Activated CD4-positive, CD25-positive, alpha-beta regulatory T cell treated with anti-CD3 and anti-CD28 coated beads, Interleukin-2, amount 50 U/mL, for 16 hours (primary cell): ENCODE measurements at places on chromosomes 2 and 18.

DNA sequence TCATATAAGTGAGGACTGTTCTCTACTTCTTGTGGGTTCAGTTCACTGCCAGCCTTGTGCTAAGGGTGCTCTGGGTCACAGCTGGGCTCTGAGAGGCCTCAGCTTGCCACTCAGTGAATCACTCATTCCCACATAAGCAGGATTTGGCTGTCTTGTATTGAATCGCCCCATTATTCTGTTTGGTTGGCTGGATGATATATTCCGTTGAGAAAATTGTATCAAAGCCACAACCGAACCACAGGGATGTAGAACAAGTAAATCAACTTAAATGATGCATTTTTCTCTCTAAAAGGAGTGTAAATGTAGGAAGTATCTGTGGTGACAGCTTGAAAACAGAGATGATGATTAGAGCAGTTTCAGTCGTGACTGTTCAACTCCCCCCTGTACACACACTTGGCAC lies 39.6 kb downstream of the TTC39C start:
- no peak for DNase-seq

- no peak for DNase-seq
Observed at GRCh38 chr2:151408788-151409600, 708 bp upstream of the RIF1 start.

GRCh38 chr18:43589611-43590151 lies 312.4 kb upstream of the SYT4 start:
- no peak for DNase-seq

DNA sequence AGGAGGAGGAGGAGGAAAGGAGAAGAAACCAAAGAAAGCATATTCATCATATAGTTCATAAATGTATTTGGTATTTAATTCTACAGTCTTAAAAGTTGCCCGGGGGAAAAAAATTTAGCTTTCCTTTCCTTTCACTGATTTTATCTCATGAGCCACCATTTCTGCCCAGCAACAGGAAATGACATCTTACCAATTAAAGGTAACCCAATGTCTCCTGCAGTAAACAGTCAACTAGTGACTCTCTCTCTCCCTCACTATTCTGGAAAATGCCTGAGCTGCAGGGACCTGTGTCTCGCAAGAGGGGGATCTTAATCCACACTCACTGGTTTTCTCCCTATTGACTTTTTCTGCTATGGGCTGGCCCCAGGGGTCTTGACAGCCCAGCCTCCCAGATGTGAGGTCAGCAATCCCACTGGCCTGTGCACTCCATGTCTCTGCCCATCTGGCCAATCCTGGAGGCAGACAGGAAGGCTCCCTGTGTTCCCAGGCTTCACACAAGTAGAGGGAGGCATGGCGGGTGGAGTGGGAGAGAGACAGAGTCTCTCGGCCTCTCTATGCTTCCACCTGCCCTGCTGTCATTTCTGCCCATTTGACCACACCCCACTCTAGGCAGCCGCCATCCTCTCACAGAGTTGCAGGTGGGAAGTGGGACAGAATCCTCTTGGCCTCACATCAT lies 85.4 kb upstream of the CABLES1 start:
- no peak for DNase-seq

GRCh38 chr2:47312491-47312850 lies 90.5 kb upstream of the MSH2 start:
- DNase-seq, result no peak

DNA sequence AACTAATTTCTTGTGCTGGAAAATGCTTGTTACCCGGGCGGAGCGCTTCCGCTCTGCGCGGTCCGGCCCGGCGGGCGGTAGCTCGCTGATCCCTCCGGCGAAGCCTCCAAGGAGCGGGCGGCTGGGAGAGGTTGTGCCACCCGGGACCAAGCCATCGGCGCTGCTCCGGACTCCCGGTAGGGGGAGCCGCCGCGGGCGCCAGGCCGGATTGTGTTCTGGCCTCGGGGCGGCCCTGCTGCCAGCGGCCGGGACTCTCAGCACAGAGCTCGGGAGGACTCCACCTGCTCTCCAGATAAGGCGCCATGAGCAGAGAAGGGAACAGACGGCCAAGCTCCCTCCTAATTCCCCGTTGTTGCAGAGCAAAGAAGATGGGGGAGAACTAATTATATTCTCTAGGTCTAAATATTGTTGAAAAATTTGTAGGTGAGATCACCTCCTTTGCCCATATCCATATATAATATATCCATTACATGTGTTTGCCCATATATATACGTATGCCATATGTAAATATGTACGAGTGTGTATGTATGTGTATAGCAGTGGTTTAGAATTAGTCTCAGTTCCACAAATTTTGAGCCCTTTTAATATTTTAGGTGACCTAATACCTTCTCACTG lies 13.8 kb upstream of the SATB2 start:
- DNase-seq, result no peak

- no peak for DNase-seq
Observed at GRCh38 chr2:229160984-229161383, 110.1 kb downstream of the PID1 start.

DNA sequence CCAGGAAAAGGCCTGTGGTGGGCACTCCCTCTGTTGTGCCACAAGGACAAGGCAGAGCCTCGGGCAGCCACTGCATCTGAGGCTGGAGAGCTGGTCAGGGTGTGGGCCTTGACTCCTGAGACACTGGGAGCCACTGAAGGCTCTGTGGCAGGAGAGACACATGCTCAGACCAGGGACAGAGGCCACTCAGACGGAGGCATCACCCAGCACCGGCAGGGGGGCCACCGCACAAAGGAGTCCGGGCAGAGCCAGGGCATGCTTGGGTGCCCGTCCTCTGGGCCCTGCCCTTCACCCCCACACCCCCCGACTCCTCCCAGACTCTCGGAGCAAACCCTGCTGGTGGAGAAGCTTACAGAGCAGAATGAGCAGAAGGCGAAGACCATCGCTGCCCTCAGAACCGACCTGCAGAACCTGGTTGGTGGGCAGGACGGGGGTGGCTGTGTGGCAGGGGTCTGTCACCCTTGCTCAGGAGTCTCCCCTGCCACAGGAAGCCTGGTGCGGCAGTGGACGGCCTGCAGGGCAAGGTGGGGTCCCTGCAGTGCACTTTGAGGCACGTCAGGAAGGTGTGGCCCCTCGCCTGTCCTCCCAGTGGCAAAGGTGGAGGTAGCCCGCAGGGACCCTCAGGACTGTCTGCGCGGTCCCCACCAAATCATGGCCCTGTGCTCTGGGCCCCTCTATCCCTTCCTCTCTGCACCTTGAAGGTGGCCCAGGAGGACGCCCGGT lies 26.0 kb downstream of the CROCC2 start:
- DNase-seq, result no peak

- no peak for DNase-seq
Observed at GRCh38 chr2:181673173-181673572, 7.1 kb downstream of the NEUROD1 start.

- DNase-seq, result no peak
Observed at GRCh38 chr18:50679656-50680055, 119.8 kb downstream of the MAPK4 start.

- no peak for DNase-seq
Observed at GRCh38 chr2:212940816-212941215, 210.6 kb downstream of the IKZF2 start.

- no peak for DNase-seq
Observed at GRCh38 chr2:225894236-225894980, 494.9 kb downstream of the NYAP2 start.

DNA sequence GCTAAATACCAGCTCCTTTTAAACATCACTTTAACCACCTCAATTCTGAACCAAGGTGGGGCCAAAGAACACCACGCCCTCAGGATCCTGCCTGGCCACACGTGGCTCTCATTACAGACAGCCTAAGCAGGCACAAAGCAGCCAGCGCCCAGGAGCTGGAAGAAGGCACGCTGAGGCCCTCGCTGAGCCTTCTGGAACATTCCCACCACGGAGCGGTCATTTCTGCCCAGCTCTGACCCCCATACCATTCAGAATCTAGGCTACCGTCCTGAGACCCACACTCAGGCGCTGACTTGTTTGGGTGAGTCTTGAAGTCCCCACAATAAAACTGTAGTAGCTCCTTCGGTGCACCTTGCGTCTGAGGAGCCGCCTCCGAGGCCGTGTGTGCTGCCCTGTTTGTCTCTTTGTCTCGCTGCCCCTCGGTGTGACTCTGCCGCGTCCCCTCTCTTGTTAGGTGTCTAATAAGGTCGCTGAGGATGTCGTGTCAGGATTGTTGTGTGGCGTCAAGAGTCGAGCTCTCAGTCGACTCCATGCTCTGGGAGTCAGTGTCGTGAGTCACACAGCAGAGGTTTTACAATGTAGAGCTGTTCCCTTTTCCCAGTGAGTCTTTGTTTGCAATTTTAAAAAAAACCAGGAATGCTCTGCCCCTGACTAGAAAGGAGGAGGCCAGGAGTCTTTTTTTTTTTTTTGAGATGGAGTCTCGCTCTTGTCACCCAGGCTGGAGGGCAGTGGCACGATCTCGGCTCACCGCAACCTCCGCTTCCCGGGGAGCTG lies 242.4 kb downstream of the KLHL29 start:
- no peak for DNase-seq
